ENCODE measurements at places on chromosomes 5 and 9.

- DNase-seq = peak; percentile 46
Observed at GRCh38 chr9:132673355-132673754, 3.1 kb downstream of the GTF3C4 start.

GRCh38 chr5:158273035-158273434 lies 414.1 kb upstream of the CLINT1 start:
- DNase-seq = no peak

- DNase-seq = no peak
Observed at GRCh38 chr5:14743601-14744295, 79.2 kb downstream of the OTULIN start.

- no peak for DNase-seq
Observed at GRCh38 chr5:130455175-130455574, 550.9 kb downstream of the CHSY3 start.

- DNase-seq = no peak
Observed at GRCh38 chr9:68547417-68547816, 6.7 kb upstream of the TMEM252 start.

GRCh38 chr5:131595088-131596033 lies 39.7 kb downstream of the RAPGEF6 start:
- no peak for DNase-seq

DNA sequence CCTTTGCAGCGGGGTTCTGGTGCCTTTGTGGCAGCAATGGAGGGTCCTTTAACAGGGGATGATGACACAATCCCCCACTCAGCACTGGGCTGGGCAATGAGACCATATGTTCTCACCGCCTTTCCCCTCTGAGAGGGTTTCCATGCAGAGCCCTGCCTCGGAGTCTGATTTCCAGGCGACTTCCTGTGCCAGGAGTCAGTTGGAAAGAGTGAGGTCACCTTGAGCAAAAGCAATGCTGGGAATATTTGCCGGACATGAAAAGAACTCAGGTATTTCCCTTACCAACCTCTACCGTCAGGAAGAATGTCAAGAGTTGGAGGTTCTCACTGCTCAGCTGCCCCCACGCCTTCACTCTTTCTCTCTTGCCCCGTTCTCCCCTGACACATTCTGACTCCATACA lies 284.2 kb upstream of the IRX1 start:
- DNase-seq = no peak

GRCh38 chr5:80181618-80182211 lies 74.1 kb downstream of the SERINC5 start:
- DNase-seq = no peak

DNA sequence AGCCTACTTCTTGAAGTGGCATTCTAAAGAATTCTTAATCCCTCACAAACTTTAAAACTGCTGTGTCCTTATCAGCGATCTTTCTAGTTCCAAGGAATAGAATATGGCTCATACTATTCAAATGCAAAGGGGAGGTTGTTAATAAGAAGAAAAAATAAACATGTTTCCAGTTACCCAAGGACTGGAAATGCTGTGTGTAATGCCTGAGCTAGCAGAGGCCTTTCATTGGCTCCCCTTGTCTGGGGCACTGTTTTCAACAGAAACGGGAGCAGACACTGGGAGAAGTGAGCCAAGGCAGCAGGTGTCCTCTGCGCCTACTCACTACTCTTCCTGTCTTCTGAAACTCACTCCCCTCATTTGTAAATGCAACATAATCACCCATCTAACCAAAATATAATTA lies 253.0 kb downstream of the MARCHF11 start:
- DNase-seq = no peak
